Lung microvascular endothelial cell (primary cell): ENCODE measurements at places on chromosomes 4 and X. TPM values are rescaled to one million over a fixed set of nuclear protein-coding genes. Genes with fewer than 3 reads are reported as not detected.
A peak's percentile ranks its signal among the peaks of the same experiment; 100 is the strongest.

The TMEM47 gene
- total RNA-seq: 3.2 and 7.4 TPM in 2 replicates

The DCLK2 gene
- 1.2 and 1.7 TPM in 2 replicates for total RNA-seq

The KLB gene
- under 0.01 and 0.20 TPM in 2 replicates for total RNA-seq

DNA sequence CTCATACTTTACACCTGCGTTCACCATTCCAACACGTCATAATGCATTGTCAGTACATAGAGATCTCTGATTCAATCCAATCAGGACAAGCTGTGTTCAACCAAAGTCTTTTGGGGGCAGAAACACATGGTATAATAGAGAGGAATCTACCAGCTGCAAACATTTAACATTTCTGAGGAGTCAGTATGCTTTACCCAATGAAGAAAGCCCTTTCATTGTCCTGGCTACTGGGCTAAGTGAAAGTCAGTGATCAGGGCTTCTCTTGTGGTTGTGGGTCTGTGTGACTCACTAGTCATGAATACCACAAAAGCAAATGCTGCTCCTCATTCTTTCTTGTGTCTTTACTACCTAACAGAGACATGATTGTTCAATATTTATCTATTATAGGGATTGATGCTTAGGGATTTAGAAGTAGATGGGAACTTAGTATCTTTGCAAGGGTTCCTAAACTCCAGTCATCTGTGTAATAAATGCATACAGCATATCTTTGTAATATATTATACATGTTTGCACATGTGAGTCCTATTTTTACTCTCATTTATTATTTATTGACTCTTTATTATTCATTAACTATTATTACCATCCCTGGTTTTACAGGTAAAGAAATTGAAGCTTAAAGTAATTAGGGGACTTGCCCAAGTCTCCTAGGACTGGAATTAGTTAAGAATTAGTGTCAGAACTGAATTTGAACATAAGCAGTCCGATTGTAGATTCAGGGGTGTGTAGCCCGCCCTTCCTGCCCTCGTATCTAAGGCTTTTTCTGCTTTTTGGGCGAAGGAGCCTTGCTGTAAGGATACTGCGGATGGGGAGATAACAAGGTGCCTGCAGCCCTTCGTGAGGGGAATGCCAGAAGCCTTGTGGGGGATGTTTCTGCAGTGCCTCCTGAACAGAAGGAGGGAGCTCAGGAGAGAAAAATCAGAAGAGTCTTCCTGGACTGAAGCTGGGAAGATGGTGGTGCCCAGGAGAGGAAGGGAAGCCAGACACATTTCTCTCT is 353.1 kb upstream of the BOD1L1 start:
- DNase-seq: peak; percentile 18

DNA sequence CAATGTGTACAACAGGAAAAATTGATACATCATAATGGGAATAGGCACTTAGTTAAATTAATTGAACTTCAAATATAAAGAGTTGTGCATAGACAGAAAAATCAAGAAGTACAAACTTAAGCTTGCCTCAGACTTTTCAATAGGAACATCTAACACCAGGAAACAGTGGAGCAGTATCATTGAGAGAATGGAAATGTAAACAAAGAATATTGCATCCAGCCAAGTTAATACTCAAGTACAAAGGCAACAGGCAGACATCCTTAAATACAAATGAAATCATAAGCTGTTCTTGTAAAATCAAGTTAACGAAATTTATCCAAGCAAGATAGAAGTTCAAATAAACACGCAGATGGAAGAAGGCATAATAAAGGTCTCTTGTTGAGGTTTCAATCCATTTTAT is 71.2 kb upstream of the TLR2 start:
- DNase-seq: no peak

DNA sequence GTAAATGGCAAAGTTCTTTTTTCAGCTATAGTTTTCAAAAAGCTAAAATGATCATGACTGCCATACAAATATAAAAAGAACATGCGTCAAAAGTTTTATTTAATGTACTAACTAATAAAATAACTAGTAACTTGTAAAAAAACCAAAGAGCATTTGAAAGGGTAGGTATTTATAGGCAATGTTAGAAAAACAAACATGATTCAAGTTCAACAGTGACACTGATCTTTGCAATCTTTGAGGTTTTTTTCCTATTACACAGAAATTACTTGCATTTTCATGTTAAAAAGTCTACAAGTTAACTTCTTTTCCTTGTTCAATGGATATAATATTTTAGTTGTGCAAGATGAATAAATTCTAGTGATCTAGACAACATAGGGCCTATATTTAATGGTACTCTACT is 72.3 kb upstream of the GRID2 start:
- no peak for DNase-seq

GRCh38 chr4:48130100-48130499 is 4.0 kb downstream of the TXK start:
- DNase-seq: no peak
